Osteocyte (in vitro differentiated cells): ENCODE measurements at places on chromosomes 1 and 21.

DNA sequence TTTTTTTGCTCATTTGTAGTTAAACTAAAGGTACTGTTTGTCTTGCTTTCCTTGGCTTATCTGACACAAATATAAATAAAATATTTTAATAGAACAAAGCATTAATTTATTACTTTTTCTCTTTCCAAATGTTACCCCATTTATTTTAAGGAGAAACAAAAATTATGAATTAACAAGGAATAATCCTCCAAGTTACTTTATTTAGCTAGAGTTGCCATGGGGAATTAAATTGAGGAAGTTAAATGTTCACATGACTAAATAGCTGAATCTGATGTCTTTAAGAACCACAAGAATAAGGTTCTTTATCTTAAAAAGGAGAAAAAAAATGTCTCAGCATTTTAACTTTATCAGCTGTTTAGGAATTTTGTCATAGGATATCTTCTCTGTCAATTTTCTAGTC, 12.3 kb downstream of the ATG4C start:
- H3K27me3 ChIP-seq, result no peaks in the 10 kb centered on the region
- H3K27ac ChIP-seq, result no peak overlapping the region
- no peaks in the 10 kb centered on the region for H3K4me1 ChIP-seq

GRCh38 chr21:38792676-38793459, 12.9 kb upstream of the ETS2 start:
- H3K36me3 ChIP-seq, result no peaks in the 10 kb centered on the region
- DNase-seq, result no peak
- H3K4me1 ChIP-seq, result peaks cover 13% of the 10 kb centered on the region
- H3K27ac ChIP-seq, result no peak overlapping the region
- H3K4me3 ChIP-seq, result no peak overlapping the region

DNA sequence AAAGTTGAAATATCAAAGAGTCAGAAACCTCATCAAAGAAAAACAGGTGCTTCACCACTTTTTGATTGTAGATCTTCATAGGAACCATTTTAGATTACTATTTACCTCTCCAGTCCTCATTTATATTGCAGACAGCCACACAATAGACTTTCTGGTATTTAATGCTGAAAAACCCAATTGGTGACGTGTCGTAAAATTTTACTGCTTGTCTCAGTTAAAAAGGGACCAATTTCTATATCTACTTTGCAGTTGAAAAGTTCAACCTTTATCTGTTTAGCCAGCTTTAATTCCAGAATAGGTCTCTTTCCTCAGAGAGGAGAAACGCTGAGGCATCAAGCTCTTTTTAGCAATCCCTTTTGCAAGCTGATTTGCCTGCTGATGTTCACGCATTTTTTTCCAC, 1722.4 kb downstream of the PLA2G4A start:
- H3K27ac ChIP-seq, result no peak overlapping the region
- no peaks in the 10 kb centered on the region for H3K4me1 ChIP-seq
- H3K27me3 ChIP-seq, result no peaks in the 10 kb centered on the region
- no peak overlapping the region for H3K4me3 ChIP-seq
- no peak for DNase-seq
- H3K36me3 ChIP-seq, result no peaks in the 10 kb centered on the region

DNA sequence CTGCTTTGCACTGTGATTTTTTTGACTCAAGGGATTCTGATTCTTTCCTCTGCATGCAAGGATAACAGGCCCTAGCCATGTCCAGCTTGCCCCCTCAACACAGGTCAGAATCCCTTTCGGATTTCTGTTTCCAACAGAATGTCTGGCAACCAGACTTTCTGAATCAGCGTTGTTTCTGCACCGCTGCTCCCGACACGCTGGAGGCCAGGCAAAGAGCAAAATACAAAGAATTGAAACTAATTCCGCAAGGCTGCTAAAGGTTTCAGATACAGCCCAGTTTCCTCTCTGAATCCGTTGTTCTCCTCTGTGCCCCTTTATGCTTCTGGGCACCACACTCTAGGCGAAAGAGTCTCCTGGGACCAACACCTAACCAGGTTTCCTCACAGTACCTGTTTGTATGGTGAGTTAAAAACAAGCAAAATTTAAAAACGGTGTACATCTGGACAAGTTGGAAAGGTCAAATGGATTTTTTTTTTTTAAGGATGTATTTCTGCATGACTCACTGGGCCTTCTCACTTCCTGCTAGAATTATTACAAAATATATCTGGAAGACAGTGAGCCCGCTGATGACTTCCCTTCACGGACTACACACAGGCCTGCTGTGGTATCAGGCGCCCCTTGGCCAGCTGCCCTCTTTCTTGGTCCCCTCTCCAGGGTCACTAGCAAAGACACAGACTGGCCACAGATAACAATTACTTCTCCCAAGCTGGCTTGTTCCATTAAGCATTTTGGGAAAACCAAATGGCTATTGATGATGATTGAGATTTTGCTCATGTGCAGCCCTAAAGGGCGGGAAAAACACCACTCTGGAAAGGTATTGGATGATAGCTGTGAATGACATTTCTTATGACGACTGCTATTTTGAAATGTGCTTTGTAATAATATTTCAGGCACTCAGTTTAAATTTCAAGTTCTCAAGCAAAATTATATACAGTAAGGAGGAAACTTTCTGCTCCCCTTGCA, 118.3 kb downstream of the TGFB2 start:
- H3K4me3 ChIP-seq, result peak overlapping the region; percentile 38
- H3K36me3 ChIP-seq, result no peaks in the 10 kb centered on the region
- DNase-seq, result no peak
- H3K4me1 ChIP-seq, result peaks cover 81% of the 10 kb centered on the region

- H3K27me3 ChIP-seq, result peaks cover 5% of the 10 kb centered on the region
- H3K4me3 ChIP-seq, result no peak overlapping the region
- no peaks in the 10 kb centered on the region for H3K36me3 ChIP-seq
- no peak for DNase-seq
Measured at GRCh38 chr21:34726627-34727337, 58.0 kb downstream of the CLIC6 start.

DNA sequence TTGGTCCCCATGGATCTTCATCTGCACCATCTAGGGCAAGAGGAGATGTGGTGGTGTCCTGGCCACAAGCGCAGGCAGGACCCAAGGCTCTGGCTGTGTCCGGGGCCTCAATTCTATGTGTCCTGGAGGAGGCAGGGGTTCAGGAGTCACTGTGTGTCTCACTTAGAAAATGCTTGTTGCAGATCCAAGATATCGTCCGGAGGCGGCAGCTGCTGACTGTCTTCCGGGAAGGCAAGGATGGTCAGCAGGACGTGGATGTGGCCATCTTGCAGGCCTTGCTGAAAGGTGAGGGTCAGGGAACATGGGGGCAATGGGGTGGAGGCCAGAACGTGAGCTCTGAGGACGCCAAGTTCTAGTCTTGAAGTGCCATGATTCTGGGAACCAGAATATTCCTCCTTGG, 29.1 kb downstream of the TRPM2 start:
- H3K27ac ChIP-seq, result no peak overlapping the region
- DNase-seq, result no peak
- no peaks in the 10 kb centered on the region for H3K4me1 ChIP-seq
- H3K36me3 ChIP-seq, result no peaks in the 10 kb centered on the region
- H3K27me3 ChIP-seq, result peaks cover 3% of the 10 kb centered on the region

- no peaks in the 10 kb centered on the region for H3K27me3 ChIP-seq
- peak overlapping the region; percentile 85 for H3K27ac ChIP-seq
- DNase-seq, result no peak
- peak overlapping the region; percentile 84 for H3K4me3 ChIP-seq
Measured at GRCh38 chr1:244651956-244652622, 837 bp upstream of the DESI2 start.

DNA sequence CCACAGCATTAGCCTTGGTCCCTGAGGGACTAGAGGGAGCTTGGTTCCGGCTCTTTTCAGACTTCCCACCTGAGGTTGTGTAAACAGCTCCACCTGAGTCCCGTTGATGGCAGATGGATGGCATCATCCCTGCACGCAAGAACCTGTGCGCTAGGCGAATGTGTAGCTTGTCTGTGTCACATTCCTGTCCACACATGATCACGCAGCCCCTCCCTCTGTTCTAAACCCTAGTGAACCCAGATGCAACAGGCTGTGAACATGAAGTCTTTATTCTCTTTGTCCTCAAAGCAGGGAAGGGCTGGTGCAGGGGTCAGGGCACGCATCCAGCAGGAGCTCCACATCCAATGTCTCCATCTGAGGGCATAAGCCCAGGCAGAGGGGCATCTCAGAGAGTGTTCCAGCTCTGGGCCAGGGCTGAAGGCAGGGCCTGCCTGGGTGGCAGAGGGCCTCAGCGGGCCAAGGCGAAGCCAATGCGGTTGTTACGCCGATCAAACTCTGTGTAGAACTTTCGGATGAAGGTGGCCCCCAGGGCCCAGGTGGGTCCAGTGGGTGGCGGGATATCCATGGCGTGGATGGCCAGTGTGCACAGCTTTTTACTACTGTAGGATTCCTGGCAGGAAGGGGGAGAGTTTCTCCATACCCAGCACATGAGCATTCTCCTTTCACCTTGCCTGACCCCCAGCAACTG, 2.9 kb upstream of the ETNK2 start:
- H3K4me3 ChIP-seq, result no peak overlapping the region
- no peak overlapping the region for H3K27ac ChIP-seq
- DNase-seq, result no peak
- H3K36me3 ChIP-seq, result no peaks in the 10 kb centered on the region

DNA sequence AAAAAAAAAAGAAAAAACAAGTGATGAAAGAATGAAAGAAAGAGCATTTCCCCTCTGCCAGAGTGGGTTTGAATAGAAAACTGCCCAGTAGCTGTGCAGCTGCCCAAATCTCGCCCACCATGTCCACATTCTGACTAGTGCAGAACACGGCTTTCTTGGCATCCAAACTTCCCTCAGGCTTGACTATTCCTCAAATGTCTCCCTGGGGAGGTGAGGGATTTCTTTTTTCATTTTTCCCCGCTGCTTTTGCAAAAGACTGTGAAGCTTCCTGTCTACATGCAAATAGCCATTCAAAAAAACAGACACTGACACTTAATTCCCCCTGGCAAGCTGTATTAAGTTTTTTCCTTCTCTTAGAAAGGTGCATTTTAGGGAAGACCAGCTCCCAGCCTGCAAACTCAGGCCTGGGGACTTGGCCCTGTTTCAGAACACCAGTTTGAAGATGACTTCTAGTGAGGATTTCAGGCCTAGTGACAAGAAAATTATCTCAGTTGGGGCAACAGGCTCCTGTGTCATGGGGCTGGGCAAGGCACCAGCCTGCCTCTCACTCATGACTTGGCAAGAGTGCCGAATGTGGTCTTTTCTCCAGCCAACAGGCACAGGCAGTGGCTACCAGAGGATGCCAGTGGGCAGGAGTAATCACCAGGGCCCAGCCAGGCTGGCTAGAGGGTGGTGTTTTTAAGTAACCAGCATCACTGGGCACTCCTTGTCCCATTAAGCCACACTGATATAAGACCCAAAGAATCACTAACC, 178.1 kb upstream of the NFIA start:
- no peaks in the 10 kb centered on the region for H3K27me3 ChIP-seq
- peak overlapping the region; percentile 24 for H3K4me3 ChIP-seq
- peak overlapping the region; percentile 83 for H3K27ac ChIP-seq
- DNase-seq, result no peak
- H3K4me1 ChIP-seq, result peaks cover 26% of the 10 kb centered on the region
- H3K36me3 ChIP-seq, result no peaks in the 10 kb centered on the region
